ENCODE measurements at places on chromosomes 5 and 9. TPM values are rescaled to one million over a fixed set of nuclear protein-coding genes. Genes with fewer than 3 reads are reported as not detected.

Gene FAM200C
- total RNA-seq, result 0.91 TPM

Gene IL3
- 11.6 TPM for total RNA-seq

Gene KIF24
- 7.7 TPM for total RNA-seq

Gene PCDHGB4
- total RNA-seq, result 0.09 TPM

Gene PCDHA10
- total RNA-seq, result not detected

GRCh38 chr5:6273090-6273735, 105.1 kb downstream of the MED10 start:
- H3K4me3 ChIP-seq, result no peak overlapping the region
- H3K36me3 ChIP-seq, result no peaks in the 10 kb centered on the region
- no peak for DNase-seq
- H3K27ac ChIP-seq, result no peak overlapping the region
- H3K4me1 ChIP-seq, result no peaks in the 10 kb centered on the region

- DNase-seq, result no peak
- no peak overlapping the region for H3K27ac ChIP-seq
- H3K4me1 ChIP-seq, result no peaks in the 10 kb centered on the region
- H3K27me3 ChIP-seq, result peaks cover 32% of the 10 kb centered on the region
- H3K36me3 ChIP-seq, result no peaks in the 10 kb centered on the region
- H3K4me3 ChIP-seq, result no peak overlapping the region
Observed at GRCh38 chr9:130932255-130933079, 6.6 kb downstream of the FIBCD1 start.

GRCh38 chr9:127899128-127899943, at the start of gene ST6GALNAC6:
Gene ST6GALNAC6 (minus strand): TSS chr9:127899603. CDS start chr9:127897981, 1,622 bp downstream.
- H3K27me3 ChIP-seq, result no peaks in the 10 kb centered on the region
- H3K27ac ChIP-seq, result peak within 1 kb of the TSS; percentile 87
- peak within 1 kb of the TSS; percentile 82 for H3K4me3 ChIP-seq
- DNase-seq, result peak; percentile 85
- H3K36me3 ChIP-seq, result peaks cover 40% of the 10 kb centered on the region
- H3K4me1 ChIP-seq, result peaks cover 35% of the 10 kb centered on the region

DNA sequence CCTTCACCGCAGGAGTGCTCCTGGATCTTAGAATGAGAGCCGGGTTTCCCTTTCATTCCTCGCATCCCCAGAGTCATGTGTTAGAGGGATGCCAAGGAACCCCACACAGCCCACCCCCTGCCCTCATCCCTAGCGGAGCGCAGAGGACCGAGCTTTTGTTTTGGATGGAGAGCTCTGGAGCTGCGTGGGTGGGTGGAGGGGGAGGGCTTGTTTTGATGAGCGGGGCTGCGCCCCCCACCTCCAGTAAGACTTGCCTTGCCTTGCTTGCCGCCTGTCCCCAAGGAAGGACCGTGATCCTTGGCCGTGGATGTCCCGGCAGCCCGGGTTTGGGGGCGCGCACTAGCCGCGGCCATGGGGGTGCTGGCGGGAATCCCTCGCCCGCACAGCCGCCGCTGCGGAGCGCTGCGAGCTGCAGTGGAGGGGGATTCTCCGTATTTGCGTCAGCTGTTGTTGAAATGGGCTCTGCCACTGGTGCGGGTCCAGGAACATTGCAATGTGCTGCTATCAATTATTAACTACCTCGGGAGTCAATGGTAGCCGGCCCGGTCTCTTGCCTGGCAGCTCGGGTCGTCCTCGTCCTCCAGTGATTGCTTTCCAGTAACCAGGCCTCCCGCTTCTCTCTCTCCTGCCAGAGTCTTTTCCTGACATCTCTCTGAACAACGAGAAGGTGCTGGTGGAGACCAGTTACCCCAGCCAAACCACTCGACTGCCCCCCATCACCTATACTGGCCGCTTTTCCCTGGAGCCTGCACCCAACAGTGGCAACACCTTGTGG, 1.0 kb downstream of the EGR1 start:
- DNase-seq, result peak; percentile 51
- peak overlapping the region; percentile 35 for H3K27ac ChIP-seq
- H3K4me3 ChIP-seq, result peak overlapping the region; percentile 77
- H3K4me1 ChIP-seq, result peaks cover 35% of the 10 kb centered on the region

DNA sequence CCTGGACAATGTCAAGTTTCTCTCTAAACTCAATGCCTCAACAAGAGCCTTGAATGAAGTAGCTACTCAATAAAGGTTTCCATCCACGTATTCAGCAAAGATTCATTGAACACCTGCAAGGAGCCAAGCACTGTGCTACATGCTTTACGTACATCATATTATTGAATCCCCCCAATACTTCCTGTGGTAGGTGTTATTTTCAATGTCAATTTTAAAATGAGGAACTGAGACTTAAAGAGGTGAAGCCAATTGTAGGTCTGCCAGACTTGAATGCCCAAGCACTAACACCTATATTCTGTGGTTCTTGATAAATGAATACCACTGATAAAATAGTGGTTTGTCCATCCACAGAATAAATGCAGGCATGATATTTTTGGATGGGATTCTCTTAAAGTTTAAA, 162.3 kb downstream of the DRD1 start:
- no peaks in the 10 kb centered on the region for H3K4me1 ChIP-seq
- H3K27me3 ChIP-seq, result peaks cover 16% of the 10 kb centered on the region
- no peak overlapping the region for H3K4me3 ChIP-seq
- DNase-seq, result no peak

GRCh38 chr5:176673651-176674583, 26.6 kb downstream of the TSPAN17 start:
- no peak overlapping the region for H3K27ac ChIP-seq
- H3K36me3 ChIP-seq, result no peaks in the 10 kb centered on the region
- H3K27me3 ChIP-seq, result peaks cover 14% of the 10 kb centered on the region
- H3K4me1 ChIP-seq, result no peaks in the 10 kb centered on the region

DNA sequence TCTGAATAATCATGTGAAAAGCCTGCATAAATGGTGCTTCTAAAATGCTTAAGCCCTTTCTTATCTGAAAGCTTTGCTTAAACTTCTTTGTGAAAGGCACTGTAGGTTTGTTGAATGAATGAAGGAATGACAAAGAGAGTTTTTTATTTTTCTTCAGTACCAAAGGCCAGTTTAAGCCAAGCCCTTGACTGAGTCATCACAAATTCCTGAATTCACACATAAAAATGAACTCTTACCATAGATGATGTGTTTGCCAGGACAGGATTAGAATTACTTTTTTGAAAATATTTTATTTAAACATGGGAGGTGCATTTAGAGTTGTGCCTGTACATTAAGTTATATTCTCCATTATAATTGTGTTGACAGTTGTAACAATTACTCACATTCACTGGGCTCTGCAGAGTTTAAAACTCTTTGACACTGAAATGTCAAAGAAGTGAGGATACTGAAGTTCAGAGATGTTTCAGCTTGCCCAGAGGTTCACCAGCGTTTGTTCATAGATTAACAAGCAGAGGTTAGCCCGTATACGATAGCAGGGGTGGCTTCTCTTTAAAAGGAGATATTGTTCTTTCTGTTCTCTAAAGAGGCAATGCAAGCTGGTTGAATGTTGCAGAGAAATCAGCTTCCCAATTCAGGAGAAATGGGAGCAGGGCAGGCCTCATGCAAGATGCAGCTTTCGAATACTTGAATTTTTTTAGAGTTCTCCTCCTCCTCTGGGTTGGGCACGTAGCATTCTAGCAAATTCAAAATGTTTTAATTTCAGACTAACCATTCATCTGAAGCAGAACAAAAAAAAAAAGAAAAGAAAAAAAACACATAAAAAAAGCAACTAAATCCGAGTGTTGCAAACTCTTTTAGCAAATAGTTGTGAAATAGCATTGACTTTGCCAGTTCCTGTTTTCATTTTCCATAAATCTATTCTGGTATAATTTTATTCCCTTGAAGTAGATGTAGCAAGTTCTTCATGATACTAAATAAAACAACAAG, 358.7 kb upstream of the KLF4 start:
- no peak overlapping the region for H3K27ac ChIP-seq
- no peak overlapping the region for H3K4me3 ChIP-seq
- no peaks in the 10 kb centered on the region for H3K4me1 ChIP-seq
- no peaks in the 10 kb centered on the region for H3K27me3 ChIP-seq
- H3K36me3 ChIP-seq, result no peaks in the 10 kb centered on the region

GRCh38 chr5:1524481-1524798, 680 bp upstream of the LPCAT1 start:
- peak overlapping the region; percentile 59 for H3K4me3 ChIP-seq
- H3K27ac ChIP-seq, result peak overlapping the region; percentile 42
- peaks cover 17% of the 10 kb centered on the region for H3K4me1 ChIP-seq
- H3K27me3 ChIP-seq, result no peaks in the 10 kb centered on the region
